ENCODE measurements at places on chromosomes 13 and 19.

- DNase-seq = no peak
These were observed 240.0 kb upstream of the SGCG start for GRCh38 chr13:22940736-22941135.

DNA sequence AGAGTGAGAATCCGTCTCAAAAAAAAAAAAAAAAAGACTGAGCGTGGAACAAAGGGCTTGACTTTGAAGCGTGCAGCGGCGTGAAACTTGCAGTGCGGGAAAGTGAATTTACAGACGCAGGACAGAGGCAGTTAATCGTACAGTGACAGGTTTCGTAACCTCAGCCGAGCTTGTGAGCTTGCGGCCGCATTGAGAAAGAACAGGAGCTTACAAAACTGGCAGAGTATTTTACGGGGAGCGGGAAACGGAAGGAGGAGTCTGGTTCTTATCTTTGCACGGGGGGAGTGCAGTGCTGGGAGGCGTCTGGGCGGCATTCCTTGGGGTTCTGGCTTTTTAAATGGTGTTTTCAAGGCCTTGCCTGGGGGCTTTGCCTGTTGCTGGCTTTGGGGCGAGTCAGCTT is 6.0 kb upstream of the BSG start:
- DNase-seq = no peak

- no peak for DNase-seq
These were observed 4.3 kb upstream of the NAXD start for GRCh38 chr13:110610955-110611595.

GRCh38 chr13:112466132-112467058 is 90.2 kb downstream of the SPACA7 start:
- DNase-seq = no peak

- no peak for DNase-seq
These were observed 316 bp upstream of the ZNF530 start for GRCh38 chr19:57599377-57599760.

- DNase-seq = no peak
These were observed 22.1 kb downstream of the CD70 start for GRCh38 chr19:6568816-6569215.

DNA sequence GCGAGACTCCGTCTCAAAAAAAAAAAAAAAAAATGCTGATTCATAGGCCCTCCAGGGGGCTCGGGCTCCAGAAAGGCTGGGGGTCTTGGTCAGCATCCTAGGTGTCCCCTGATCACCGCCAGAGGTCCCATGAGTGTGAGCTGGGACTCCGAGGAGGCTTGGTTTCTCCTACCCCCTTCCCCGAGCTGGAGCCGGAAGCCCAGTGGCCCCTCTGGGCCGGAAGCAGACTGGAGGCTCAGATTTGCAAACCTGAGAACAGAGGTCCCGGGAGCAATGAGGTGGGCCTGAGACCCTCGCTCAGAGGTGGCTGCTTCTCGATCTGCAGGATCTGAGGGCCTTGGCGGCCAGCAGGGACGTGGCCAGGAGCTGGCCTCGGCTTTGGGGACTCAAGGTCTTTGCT is 41.5 kb downstream of the EFNA2 start:
- DNase-seq = no peak

DNA sequence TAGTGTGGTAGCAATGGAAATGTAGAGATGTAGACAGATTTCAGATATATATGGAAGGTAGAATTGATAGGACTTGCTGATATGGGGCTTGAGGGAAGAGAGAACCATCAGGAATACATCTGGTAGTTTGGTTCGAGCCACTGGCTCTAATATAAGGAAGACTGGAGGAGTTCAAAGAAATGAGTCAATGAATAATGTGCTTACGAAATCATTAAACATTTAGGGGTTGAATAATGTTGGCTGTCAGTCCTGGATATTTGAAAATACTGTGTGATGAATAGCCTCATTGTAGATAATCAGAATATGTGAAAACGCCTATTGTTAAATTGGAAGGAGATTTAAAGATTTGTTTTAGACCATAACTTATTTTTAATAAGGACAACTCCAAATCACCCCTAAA is 21.6 kb downstream of the SGCG start:
- DNase-seq = no peak

GRCh38 chr13:92769046-92769445 is 457.6 kb upstream of the GPC6 start:
- no peak for DNase-seq

DNA sequence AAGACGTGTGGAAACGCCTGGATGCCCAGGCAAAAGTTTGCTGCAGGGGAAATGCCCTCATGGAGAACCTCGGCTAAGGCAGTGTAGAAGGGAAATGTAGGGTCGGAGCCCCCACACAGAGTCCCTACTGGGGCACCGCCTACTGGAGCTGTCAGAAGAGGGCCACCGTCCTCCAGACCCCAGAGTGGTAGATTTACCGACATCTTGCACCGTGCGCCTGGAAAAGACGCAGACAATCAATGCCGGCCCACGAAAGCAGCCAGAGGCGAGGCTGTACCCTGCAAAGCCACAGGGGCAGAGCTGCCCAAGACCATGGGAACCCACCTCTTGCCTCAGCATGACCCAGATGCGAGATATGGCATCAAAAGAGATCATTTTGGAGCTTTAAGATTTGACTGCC is 7.0 kb upstream of the EDNRB start:
- no peak for DNase-seq

- peak; percentile 58 for DNase-seq
These were observed 8.2 kb upstream of the MEIS3 start for GRCh38 chr19:47427241-47428176.

GRCh38 chr19:10329555-10329954 is 3.8 kb downstream of the RAVER1 start:
- DNase-seq = no peak

GRCh38 chr13:20815464-20815863 is 41.7 kb upstream of the EEF1AKMT1 start:
- no peak for DNase-seq

- no peak for DNase-seq
These were observed 218.7 kb downstream of the KCTD12 start for GRCh38 chr13:76667551-76667950.

DNA sequence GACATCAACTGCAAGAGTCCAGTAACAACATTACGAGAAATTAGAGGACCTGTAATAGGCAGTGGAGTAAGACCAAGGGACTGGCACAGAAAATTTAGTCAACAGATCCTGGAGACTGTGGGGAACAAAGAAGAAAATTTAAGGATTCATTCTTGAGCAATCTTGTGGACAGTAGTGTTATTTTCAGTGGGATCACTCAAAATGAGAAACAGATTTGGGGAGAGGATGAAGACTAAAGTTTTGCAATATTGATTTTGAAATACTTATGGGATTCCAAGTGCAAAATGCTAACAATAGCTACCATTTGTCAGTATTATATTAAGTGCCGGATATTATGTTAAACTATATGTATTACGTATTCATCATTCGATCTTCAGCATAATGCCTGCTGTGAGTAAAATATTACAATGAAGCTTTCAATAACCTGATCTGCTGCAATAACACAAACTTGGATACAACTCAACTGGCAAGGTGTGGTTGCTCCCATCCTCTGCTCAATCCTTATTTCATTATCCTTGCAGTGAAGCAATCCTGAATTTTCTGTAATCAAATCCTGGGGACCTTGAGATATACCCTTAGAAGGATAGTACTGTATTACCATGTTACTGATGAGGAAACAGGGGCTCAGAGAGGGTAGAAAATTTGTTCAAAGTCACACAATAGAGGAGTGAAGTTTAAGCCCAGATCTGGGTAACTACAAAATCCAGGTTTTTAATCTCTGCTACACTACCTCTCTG is 84.2 kb downstream of the SACS start:
- no peak for DNase-seq

- DNase-seq = no peak
These were observed 5.6 kb downstream of the KLF16 start for GRCh38 chr19:1857648-1858326.

GRCh38 chr19:48186541-48186991 is 16.1 kb downstream of the ZSWIM9 start:
- no peak for DNase-seq

DNA sequence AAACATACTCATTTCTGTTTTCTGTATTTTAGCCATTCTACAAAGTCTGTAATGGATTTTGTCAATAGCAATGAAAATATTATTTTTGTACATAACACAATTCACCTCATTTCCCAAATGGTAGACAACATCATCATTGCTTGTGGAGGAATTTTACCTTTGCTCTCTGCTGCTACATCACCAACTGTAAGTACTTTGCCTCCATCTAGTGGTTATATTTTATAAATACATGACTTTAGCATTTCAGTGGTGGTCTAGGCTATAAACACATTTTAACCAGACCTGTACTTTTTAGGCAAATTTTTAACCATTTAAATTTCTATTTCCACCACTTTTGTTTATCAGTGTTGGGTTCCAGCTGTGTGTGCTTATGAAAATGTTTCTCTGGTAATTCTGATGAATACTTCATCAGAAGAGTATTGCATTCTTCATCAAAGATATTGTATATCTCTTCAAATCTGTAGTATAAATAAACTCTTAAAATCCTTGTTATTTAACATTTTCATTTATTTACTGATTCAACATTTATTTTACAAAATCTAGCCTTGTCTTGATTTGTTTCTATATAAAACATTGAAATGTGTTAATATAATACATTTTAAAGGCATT is 222.4 kb downstream of the NBEA start:
- DNase-seq = no peak

DNA sequence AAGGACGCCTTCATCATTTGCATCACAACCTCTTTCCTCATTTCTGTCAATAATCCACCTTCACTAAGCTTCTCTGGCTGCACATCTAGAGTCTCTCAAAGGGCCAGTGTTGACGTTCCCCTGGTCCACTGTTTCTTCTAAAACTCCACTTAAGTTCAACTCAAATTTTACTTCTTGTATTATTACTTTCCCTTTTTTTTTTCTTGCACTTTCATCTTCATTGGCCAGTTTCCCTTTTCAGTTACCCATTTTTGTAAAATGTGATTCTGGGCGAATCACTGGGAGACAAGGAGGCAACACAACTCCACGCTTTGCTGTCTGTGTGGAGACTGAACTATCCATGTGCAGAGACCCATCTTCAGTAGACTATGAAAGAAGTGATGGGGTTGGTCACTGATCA is 128.6 kb upstream of the RNF113B start:
- no peak for DNase-seq

- no peak for DNase-seq
These were observed 135.0 kb downstream of the TM9SF2 start for GRCh38 chr13:99636306-99636705.

GRCh38 chr13:28071424-28071823 is 29.0 kb downstream of the FLT3 start:
- no peak for DNase-seq

- no peak for DNase-seq
These were observed 50.7 kb downstream of the LHFPL6 start for GRCh38 chr13:39552246-39552645.

DNA sequence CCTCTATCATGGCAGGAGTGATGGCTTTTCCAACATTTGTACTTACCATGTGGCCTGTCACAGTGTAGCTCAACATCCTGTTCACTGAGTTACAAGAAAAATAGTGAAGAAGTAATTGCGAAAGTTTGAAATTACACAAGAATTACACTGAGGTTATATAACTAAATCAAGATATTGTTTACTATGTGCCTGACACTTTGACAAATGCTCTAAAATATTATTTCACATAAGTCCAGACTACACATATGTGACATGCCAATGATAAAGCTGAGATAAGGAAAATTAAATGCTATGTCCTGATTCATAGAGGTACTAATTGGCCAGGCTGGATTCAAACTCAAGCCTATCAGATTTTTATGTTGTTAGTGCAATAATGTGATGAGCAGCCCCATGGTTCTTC is 451.7 kb downstream of the PCDH9 start:
- DNase-seq = no peak

DNA sequence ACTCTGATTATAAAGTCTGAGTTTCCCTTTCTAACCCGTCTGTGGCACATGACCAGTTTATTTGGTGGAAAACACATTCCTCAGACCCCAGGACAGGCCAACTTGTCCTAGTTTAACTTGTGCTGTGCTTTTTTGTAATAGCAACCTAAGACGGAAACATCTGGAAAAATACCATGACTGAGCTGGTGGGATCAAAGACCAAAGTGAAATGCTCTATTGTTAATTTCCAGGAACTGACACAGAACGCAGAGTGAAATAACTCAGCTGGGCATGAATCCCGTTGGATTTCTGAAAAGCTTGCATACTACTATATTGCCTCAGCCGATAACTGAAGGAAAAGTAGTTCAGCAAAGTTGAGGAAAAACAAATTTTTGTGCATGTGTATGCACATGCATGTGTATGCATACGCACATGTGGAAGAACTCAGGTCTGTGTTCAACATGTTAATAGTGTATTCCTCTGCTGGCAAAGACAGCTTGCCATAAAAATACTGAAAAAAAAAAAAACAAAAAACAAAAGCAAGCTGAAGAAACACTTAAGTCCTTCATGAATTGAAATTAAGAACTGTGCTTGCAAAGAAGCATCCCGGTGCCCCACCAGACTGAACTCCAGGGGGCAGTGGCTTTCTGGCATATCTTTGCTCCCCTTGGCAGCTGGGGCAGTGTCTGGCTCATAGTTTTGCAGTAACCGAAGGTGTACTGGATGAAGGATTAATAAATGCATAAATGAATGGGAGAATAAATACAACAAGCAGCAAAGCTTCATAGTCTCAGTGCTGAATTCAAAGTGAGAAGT is 187.8 kb downstream of the LHFPL6 start:
- DNase-seq = no peak

DNA sequence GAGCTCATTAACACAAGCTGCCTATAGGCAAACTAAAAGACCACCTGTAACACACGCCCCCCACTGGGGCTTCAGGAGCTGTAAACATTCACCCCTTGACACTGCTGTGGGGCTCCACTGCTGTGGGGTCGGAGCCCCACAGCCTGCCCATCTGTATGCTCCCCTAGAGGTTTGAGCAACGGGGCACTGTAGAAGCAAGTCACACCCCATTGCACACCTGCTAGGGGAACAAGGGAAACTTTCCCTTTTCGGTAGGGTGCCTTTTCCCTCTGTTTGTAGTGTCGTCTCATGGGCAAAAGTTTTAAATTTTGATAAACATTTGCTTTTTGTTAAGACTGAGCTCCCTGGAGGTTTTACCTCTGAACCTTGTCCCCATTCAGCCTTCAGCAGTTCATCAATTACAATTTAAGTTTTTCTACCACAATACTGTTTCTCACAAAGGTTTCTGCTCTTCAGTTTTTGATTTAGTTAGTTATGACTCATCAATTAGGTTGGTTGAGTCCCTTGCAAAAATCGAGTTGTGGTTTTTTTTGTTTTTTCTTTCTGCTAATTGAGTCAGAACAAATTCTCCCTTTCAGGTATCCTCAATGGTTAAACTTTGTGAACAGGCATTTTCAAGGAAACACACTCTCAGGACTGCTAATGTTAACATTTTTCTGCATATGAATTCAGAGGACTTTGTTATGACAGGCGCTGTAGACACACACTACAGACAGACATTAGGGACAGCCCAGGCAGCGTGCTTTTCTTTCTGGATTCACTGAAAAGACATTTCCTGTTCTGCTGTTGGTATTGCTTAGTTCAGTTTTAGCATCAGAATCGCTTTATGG is 35.1 kb downstream of the ZNF433 start:
- DNase-seq = no peak

GRCh38 chr13:70950664-70951063 is 842.4 kb upstream of the KLHL1 start:
- no peak for DNase-seq

GRCh38 chr19:58154287-58154678 is 3.7 kb upstream of the ZNF329 start:
- no peak for DNase-seq

- DNase-seq = no peak
These were observed 7.9 kb downstream of the SPATA13 start for GRCh38 chr13:24168392-24168750.
